Stimulated activated CD4-positive, alpha-beta T cell treated with anti-CD3 and anti-CD28 coated beads, Interleukin-12 subunit alpha, Interleukin-12 subunit beta, amount 100 ng/mL, for 4 hours (primary cell): ENCODE measurements at places on chromosomes 13 and 19.

DNA sequence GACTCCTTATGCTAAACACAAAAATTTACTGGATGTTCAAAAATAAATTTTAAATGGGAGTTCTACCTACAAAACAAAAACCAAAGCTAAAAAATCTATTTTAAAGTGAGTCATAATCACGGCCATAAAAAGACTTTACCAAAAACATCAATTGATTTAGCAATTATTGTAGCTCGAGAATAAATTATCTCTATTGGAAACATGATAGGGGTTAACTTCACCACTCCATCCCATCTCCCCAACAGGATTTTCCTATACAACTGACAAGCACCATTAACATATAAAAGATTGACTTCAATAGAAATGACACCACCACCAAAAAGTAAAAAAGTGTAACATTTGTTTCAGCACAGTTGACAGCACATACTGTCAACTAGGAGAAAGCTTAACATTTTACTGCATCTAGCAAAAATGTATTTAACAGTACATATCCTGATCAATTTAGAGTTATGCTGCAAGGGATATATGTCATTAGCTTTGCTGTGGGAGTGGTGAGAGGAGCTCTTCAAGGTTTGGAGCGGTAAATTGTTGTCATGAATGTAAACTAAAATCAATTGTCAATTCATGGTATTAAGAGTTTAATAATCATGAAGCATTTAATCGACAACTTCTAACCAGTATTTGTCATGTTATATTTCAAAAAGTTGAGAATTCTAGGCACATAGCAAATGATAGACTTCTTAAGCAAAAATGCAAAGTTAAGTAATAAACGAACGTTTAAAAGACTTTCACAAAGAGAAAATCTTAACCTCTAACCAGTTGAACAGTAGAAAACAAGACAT, 3.8 kb downstream of the UBL3 start:
- DNase-seq = no peak

DNA sequence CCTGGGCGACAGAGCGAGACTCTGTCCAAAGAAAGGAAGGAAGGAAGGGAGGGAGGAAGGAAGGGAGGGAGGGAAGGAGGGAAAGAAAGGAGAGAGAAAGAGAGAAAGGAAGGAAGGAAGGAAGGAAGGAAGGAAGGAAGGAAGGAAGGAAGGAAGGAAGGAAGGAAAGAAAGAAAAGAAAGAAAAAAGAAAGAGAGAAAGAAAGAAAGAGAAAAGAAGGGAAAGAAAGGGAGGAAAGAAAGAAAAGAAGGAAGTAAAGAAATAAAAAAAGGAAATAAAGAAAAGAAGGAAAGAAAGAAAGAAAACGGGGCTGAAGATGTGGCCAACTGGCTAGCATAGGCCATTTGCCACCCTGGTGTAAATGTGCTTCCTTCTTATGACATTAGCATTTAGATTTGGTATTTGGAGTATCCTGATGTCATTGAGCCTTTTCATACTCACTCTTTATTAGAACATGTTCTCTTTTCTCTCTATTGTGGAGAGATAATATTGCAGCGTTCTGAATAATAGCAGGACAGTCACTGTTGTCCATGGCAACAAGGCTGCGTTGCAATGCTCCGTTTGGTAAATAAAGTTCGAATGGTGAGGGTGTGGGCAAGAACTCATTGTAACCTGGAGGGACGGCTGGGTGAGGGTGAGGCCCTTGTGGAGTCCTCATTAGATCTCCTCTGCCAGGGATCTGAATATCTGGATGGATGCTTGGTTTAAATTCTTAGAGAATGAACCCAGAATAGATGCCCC, 173.9 kb upstream of the UBL3 start:
- no peak for DNase-seq

GRCh38 chr13:32639502-32640105, 53.4 kb downstream of the PDS5B start:
- peak; percentile 9 for DNase-seq

DNA sequence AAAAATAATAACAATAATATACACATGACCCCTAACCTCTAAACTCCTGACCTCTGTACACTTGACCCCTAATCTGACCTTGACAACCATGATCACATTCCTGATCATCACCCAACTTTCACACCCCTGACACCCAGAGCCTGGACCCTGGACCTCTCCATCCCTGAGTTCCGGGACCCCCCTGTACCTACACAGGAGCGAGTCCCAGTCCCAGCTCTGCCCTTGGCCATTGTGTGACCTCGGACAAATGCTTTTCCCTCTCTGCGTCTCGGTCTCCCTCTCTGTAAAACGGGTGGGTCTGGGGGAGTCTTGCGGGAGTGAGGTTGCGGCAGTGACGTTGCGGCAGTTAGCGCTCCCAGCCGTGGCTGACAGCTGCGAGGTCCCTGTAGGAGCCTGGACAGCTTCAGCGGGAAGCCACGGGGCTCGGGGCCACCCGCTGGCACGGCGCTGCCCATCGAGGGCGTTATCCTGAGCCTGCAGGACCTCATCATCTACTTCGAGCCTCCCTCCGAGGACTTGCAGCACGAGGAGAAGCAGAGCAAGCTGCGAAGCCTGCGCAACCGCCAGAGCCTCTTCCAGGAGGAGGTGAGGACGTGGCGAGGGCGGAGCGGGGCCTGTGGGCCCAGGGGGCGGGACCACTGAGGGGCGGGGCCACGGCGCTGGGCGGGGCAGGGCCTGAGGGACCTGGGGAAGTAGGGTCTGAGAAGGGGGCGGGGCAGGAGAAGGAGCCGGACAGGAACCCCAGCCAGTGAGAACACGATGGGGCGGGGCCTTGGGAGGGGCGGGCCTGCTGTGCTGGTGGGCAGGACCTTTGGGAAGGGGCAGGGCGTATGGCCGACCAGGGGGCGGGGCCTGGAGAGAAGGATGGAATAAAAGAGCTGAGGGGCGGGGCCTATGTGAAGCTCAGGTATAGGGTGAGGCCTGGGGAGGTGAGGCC, 19.2 kb downstream of the RYR1 start:
- no peak for DNase-seq

GRCh38 chr13:63425131-63425530, 2009.5 kb upstream of the PCDH20 start:
- no peak for DNase-seq

DNA sequence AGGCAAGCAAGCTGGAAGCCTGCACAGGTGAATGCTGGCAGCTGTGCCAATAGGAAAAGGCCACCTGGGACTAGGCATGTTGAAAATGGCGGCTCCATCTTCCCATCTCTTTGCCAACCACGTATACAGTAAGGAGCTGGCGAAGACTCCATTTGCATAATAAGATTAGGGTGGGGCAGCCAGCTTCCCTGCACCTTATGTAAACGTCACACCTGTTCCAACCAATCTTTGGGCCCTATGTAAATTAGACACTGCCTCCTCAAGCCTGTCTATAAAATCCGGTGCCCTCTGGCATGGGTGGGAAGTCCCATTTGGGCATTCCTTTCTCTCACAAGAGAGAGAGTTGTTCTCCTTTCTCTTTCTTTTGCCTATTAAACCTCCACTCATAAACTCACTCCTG, 16.8 kb downstream of the ADGRE2 start:
- DNase-seq = no peak

GRCh38 chr19:53819861-53820260, 4.3 kb downstream of the NLRP12 start:
- DNase-seq = no peak

GRCh38 chr19:2922987-2923386, 21.8 kb downstream of the ZNF77 start:
- DNase-seq = no peak

GRCh38 chr13:31978021-31978420, 53.6 kb upstream of the FRY start:
- no peak for DNase-seq

DNA sequence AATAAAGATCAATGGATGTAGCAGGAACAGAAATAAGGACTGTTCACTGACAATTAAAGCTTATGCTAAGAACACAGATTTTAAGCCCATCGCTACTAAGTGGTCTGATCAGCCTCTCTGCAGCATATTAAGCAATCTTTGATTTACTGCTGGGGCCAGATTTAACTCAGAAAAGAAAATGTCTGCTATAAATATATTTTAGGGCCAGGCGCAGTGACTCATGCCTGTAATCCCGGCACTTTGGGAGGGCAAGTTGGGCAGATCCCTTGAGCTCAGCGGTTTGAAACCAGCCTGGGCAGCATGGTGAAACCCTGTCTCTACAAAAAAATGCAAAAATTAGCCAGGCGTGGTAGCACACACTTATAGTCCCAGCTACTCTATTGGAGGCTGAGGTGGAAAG, 43.0 kb downstream of the METTL21C start:
- DNase-seq = no peak

- no peak for DNase-seq
Observed at GRCh38 chr13:99968521-99969452, 2.8 kb downstream of the ZIC5 start.

DNA sequence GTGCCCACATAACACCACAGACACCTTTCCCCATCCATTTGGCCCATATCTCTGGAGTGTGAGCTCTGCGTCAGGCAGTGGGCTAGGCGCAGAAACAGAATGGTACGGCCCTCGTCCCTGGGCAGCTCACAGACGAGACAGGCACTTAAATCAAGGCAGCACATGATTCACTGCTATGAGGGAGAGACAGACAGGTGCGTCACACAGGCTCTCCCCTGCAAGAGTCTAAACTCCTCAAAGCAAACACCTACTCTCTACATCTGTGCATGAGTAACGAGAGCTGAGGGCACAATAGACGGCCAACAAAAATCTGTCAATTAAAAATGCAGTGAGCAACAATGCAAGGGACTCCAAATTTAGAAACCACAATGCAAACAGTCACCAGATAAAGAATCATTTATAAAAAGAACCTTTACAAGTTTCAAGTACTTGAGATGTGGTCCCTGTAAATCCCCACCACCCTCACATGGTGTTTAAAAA, 348.9 kb downstream of the UQCRFS1 start:
- no peak for DNase-seq

DNA sequence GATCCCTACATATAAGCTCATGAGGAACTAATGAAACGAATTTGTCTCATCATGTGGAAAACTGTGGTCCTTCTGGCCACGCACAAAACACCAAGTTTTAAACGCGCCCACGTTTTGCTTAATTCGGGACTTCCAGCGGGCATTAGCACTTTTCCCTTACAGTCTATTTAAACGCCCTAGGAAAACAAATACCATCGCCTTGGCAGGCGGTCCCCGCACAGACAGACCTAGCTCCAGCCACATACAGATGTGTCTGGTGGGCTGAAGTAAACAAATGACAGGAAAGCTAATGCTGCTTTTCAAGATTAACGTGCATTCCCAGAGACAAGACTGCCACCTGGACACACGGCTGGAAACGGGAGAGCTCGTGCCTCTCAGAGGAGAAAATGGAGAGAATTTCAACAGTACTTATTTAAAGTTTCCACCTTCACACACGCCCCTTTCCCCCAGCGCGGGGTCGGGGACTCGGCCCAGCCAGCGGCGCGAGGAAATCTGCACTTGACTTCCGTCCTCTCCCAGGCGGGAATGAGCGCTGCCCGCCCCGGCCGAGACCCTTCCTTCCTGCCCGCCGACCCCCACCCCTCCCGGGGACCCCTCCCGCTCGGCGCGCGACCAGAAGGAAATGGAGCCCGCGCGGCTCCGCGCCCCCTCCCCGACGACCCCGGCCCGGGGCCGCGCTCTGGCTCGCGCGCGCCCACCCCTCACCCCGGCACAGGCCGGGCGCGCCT, 931 bp downstream of the USP12 start:
- peak; percentile 37 for DNase-seq

DNA sequence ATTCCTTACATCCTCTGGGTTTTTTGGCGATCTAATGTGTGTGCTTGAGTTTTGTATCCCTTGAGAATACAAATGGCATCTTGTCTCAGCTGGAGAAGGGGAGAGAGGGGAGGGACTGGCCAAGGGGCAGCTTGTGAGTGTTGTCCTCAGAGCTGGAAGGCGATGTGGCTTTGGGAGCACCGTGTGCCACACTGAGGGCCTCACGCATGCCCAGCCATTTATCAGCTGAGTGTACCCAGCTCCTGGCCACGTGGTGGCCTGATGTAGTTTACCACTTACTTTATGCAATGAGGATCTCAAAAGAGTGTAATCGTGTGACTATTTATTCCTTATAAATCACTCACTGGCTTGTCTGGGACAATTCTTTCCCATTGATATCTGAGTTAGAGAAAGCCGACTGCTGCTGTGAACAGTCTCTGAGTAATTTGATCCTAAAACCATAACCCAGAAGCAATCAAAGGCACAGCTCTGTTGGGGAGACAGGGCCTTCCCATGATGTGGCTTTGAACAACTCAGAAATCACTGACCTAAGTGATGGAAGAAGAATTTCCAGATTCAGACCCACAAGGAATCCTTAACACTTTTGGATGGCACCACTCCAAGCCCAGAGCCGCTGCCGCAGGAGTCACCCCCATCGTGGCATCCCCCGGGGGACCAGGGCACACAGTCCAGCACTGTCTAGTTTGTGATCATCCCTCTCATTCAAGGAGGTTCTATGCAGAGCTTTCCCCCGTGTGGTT, 53.9 kb upstream of the MTIF3 start:
- DNase-seq = no peak

- no peak for DNase-seq
Observed at GRCh38 chr13:93183302-93183701, 43.3 kb upstream of the GPC6 start.

GRCh38 chr13:42633495-42633894, 59.5 kb downstream of the TNFSF11 start:
- DNase-seq = no peak

DNA sequence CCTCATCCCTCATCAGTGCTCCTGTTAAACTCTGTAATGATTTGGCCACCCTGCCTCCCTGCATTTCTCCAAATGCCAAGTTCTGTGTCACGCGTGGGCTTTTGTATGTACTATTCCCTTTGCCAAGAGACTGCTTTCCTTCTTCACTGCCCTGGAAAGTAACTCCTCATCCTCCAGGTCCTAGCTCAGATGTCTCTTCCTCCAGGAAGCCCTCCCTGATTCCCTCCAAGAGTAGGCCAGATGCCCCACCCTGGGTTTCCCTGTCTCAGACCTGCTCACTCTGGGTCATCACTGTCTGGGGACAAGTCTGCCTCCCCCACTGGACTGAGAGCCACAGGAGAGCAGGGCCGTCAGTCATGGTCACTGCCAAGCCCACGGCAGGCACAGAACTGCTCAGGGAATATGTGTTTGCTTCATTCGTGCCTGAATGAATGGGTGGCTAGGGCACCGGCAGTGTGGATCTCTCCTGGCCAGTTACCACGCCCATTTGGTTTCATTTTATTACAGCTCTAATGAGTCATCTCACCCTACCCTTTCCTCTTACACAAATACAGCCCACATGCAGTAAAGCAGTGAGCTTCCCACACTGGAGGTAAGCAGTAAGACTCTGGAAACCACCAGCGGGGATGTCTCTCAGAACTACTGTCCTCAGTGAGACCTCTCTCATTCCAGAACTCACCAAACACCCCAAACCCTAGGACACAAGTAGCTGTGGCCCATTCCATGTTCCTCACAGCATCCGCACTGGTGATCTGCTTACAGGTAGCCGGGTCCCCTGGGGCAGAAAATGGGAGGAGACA, 12.1 kb upstream of the GPR4 start:
- no peak for DNase-seq
